ENCODE measurements at places on chromosomes 11 and 22. TPM values are rescaled to one million over a fixed set of nuclear protein-coding genes. Genes with fewer than 3 reads are reported as not detected.

DNA sequence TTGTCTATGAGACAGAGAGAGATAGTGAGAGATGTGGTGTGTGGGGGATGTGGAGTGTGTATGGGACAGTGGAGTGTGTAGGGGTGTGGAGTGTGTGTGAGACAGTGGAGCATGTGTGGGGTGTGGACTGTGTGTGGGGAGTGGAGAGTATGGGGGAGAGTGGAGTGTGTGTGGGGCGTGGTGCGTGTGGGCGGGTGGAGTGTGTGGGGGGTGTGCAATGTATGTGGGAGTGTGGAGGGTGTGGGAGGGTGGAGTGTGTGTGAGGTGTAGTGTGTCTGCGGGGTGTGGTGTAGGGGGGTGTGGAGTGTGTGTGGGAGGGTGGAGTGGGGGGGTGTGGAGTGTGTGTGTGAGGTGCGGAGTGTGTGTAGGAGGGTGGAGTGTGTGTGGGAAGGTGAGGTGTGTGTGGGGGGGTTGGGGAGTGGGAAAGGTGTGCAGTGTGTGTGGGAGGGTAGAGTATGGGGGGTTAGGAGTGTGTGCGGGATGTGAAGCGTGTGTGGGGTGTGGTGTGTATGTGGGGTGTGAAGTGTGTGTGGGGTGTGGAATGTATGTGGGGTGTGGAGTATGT lies 356.9 kb downstream of the CADM1 start:
- no peak for DNase-seq

DNA sequence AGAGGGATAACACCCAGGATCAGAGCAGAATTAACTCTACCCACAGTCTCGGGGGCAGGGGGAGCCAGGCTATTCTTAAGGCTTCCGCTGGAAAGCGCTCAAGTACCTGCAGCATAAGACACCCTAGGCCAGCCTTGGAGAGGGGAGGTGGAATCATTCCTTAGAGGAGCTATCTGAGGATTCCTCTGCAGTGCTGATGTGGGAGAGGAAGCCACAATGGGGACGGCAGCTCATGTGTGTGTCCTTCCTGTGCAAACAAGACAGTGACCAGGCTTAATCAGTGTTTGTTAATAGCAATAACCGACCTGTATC lies 382.2 kb upstream of the CADM1 start:
- no peak for DNase-seq

GRCh38 chr11:112632866-112633505 lies 328.2 kb upstream of the NCAM1 start:
- no peak for DNase-seq

DNA sequence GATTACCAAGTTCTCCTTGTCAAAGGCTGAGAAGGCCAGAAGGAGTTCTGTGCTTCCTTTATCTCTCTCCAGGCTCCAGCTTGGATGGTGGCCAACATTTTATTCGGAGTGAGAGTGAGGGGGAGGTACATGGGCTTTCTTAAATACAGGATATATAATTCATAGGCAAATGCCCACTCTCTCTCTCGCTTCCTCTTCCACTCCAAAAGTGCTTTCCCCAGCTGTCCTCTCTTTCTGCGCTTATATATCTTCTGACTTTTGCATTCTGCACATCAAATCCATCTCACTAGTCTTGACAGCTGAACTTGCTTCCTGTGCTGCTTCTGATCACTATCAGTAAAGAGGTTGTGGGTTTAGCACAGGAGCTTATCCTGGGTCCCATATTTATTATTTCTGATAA lies 125.4 kb upstream of the ARHGAP20 start:
- DNase-seq = no peak

- no peak for DNase-seq
Observed at GRCh38 chr22:24516301-24516737, 21.2 kb downstream of the UPB1 start.

HTR3A gene
- total RNA-seq = not detected

- no peak for DNase-seq
Observed at GRCh38 chr11:47532597-47533213, 20.2 kb downstream of the CELF1 start.

DNA sequence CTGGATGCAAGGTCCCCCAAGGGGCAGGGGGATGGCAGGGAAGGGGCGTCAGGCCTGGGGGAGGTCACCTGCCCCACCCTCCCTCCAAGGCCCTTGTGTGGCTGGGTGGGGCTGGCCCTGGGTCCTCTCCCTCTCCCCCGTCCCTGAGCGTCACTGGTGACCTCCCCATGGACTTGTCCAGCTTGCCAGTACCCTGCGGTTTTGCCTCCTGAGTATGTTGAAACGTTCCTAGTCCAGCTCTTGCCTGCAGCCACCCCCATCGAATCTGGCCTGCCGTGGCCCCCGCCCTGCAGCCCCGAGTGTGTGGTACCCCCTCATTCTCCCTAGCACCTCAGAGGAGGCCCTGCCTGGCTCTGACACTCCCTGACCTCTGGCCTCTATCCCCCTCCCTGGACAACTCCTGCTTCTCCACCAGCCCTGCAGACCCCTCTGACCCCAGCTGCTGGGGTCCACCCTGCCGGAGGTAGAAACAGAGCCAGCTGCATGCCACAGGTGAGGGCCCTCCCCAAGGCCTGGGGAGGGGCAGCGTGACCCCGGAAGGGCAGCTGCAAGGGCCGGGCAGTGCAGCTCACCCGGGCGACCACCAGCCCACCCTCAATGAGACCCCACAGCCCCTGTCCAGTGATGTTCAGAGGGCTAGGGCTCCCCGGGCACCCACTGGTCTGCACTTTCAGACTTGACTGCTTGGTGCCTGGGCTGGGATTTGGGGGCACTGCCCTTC lies 4.1 kb upstream of the MUC6 start:
- no peak for DNase-seq

PAMR1 gene
- total RNA-seq = 4.6 TPM

- DNase-seq = no peak
Observed at GRCh38 chr11:33868647-33869461, 23.0 kb downstream of the LMO2 start.

CERK gene
- 27.5 TPM for total RNA-seq

DNA sequence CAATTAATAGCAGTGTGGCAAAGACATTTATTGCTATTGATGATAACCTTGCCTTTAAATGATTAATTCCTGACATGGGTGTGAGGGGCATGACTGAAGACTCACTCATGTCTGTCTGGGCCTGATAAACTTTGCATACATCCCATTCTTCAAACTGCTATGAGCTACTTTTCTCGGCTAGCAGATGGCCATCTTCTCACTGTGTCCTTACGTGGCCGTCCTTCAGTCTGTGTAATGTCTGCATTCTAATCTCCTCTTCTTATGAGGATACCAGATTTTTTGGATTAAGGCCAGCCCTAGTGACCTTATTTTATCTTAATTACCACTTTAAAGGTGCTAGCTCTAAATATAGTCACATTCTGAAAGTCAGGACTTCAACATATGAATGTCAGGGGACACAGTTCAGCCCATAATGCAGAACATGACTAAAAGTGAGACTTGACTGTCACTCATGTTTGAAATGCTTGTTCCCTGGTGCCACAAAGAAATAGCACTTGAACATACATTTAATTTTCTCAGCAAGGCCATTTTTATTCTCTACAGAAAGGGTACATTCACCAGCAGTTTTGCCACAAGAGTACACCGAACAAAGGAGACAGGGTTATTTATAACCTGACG lies 32.3 kb downstream of the OR10A6 start:
- no peak for DNase-seq

DNA sequence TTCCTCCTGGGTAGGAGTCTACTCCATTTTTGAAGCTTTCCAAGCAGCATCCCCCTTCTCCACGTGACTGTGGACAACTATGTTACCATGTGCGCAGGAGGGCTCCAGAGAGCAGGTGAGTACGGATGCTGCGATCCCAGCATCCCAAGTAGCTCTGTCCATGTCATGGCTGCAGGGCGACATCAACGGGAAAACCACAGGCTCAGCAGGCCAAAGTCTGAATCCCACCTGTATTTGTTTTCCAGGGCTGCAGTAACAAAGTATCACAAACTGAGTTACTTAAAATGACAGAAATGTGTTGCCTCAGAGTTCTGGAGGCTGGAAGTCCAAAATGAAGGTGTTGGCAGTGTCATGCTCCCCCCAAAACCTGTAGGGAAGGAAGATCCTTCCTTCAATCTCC lies 40.3 kb downstream of the MCHR1 start:
- no peak for DNase-seq

- DNase-seq = no peak
Observed at GRCh38 chr11:59766542-59767224, 11.5 kb downstream of the STX3 start.

- DNase-seq = no peak
Observed at GRCh38 chr22:37996079-37996478, 11.7 kb upstream of the SOX10 start.

DNA sequence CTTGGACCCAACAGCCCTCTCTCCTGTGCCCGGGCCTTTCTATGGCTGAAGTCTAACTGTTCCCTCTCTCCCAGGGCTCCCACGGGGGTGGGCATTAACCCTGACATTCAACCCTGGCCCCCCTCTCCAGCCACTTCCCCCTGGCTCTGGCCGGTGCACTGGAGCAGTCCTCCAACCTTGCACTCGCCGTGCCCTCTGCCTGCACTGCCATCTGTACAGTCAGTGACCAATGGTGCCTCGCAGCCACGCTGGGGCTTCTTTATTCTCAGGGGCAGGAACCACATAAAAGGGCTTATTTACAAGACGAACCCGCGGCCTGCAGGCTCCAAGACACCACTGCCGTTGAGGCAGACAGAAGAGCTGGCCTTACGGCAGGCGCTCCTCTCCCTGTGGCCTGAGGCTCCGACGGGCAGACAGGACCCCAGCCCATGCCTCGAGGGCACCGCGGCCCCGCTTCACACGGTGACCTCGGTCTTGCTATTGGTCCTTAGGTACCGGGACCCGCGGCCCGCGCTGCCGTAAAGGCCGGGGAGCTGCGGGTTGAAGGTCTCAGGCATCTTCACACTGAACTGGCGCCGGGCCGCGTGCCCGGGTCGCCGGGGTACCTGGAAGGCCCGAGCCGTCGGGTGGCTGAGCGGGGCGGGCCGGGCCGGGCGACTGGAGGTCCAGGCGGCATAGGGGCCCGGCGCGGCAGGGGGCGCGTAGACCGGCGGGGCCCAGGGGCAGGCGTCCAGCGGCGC lies 5.4 kb downstream of the SHISA8 start:
- no peak for DNase-seq

- no peak for DNase-seq
Observed at GRCh38 chr11:59552844-59553243, 41.5 kb downstream of the OR4D9 start.

DNA sequence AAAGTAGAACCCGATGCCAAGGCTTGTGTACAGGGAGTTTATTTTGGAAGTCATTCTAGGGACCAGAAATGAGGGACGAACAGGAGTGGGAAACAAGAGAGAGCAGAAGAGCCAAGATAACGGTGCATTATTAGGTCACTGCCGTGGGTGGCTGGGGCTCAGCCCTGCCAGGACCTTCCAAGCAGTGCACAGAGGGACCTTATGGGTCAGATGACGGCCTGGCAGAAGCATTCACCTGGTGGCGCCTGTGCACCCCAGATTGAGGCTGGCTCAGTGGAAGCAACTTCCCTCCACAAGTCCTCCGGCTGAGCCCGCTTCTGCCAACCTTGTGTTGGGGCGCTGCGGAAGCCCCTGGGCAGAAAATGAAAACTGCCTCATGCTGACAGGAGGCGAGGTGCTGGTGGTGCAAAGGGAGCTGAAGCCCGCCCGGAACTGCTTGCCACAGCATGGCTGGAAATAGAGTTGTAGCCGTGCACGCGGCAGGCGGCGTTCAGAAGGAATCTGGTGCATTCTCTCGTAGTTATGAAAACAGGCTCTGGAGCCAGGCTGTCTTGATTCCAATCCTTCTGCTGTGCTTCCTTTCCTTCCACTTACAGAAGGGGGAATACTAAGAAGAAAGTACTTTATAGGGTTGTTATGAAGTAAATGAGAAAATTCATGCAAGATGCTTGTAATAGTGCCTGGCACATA lies 22.2 kb upstream of the TP53I11 start:
- no peak for DNase-seq

DNA sequence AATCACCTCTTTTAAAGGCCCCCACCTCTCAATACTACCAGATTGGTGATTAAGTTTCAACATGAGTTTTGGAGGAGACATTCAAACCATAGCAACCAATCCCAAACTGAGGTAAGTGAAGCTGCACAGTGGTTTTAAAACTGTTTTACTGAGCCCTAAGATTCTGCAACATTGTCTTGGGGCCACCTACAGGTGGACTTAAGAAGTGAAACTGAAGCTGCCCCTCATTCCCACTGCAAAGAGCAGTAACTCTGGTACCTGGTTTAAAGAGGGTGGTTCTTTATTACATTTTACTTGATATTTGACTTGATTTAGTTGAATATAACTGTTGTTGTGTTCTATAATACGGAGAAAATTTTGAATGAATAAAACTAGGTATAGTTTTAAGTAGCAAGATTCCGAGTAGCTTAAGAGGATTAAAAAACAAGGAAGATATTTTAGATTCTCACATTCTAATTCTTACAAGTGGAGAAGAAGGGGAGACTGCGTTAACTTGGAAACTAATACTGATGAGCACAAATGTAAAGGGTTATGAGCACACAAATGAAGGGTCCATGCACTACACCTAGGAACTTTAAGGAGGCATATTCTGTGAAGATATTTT lies 26.7 kb downstream of the SYT9 start:
- DNase-seq = no peak

PYGM gene
- 13.9 TPM for total RNA-seq

DNA sequence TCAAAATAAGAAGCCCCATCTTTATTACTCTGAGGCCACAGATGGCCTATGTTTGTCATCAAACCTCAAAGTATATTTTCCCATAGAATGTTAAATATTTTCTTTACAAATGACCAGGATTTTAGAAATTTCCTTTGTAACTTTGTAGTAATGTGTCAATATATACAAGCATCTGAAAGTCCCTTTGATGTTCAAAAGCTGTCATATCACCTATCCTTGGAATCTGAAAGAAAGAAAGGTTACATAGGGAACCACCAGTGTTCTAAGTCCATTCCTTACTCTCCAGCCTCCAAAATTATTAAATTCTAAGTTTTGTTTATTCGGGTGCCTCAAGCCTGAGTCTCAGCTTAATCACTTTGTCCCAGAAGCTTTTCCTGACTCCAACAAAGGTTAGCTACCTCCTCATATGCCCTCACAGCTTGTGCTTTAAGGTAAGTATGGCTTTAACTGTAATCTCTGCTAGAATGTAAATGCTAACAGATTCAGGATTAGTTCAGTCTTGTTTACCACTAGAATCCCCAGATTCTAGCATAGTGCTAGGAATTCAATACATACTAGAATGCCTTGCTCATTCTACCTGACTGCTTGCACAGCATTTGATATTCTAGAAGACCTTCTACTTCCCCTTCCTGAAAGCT lies 32.3 kb downstream of the CCDC34 start:
- no peak for DNase-seq

DNA sequence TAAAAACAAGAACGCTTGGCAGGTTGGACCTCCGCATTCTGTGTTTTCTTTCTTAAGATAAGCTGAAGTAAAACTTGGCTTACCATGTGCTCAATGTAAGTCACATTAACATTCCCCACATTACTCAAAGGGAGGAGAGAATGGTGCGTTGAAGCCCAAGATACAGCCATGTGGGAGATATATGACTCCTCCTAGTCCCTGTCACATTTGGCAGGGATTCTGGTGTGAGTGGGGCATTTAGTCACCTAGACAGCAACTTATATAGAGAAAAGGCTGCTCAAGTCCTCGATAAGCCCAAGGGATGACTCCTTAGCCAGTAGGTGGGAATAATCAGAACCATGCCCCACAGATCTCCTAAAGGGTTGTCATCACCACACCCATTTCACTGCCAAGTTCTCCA lies 4.6 kb downstream of the PRSS23 start:
- no peak for DNase-seq

DENND6B gene
- total RNA-seq = 1.4 TPM

SCUBE2 gene
- 1.1 TPM for total RNA-seq

Data from ascending aorta (tissue), 2 donors.